ENCODE measurements at places on chromosomes 2 and 18. TPM values are rescaled to one million over a fixed set of nuclear protein-coding genes. Genes with fewer than 3 reads are reported as not detected.

Gene FBXO36
- 2.5 TPM for total RNA-seq

Gene C18orf63
- total RNA-seq: not detected

Gene PAX3
- total RNA-seq: not detected

Gene RAB6C
- not detected for total RNA-seq

Gene GKN2
- not detected for total RNA-seq

Gene ARHGAP28
- total RNA-seq: 13.4 TPM

Gene TNS1
- total RNA-seq: 114 TPM

Gene OSBPL6
- total RNA-seq: 2.2 TPM

Gene CCNYL1
- 13.7 TPM for total RNA-seq

Gene SLC11A1
- 0.33 TPM for total RNA-seq

Gene SFT2D3
- 6.6 TPM for total RNA-seq
